ENCODE measurements at places on chromosomes 2 and 18. TPM values are rescaled to one million over a fixed set of nuclear protein-coding genes. Genes with fewer than 3 reads are reported as not detected.
A peak's percentile ranks its signal among the peaks of the same experiment; 100 is the strongest.

DNA sequence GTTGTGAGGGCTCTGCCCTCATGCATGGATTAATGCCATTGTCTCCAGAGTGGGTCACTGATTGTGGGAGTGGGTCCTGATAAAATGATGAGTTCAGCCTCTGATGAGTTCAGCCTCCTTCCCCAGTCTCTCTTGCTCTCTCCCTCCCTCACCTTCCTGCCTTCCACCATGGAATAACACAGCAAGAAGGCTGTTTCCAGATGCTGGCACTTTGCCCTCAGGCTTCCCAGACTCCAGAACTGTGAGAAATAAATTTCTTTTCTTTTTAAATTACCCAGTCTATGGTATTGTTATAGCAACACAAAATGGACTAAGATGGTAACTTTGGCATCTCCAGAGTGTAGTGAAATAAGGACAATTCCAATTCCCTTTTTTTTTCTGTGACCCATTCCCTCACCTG, 47.1 kb upstream of the MAP4K3 start:
- no peak for DNase-seq

- no peak for DNase-seq
These were observed 165.4 kb downstream of the CAPN13 start for GRCh38 chr2:30641765-30642345.

DNA sequence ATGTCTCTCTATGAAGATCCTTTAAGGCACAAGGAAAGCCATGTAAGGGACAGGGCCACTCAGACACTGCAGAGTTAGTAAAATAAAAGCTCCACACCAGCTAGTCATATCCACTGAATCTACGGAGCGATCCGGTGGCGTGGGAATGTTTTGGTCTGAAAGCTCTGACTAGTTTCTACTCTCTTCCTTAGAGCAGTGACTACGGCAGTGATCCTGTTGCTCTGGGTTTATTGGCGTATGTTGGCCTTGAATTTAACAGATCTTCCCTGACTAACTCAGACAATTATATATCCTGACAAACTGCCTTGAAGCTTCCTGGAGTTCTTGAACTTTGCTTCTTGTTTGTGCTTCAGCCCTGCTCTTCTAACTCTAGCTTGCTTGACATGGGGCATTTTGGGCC, 115.3 kb upstream of the FZD5 start:
- no peak for DNase-seq

DNA sequence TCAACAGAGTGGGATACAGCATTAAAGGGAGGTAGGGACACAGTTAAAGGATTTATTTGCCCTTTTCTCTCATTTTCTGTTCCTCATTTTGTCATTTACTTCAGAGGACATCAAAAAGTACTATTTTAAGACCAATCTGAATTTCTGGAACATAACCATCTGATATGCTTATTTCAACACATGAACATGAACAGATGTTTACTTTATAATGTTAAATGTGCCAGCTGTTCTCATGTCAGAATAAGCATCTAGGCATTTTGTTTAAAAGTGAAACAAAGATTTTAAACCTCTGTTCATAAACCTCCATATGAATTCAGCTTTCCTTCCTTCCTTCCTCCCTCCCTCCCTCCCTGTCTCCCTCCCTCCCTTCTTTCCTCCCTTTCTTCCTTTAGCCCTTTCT, 677.7 kb downstream of the CNTNAP5 start:
- DNase-seq, result no peak

OTX1 gene
- 0.20 TPM for polyA plus RNA-seq

GRCh38 chr18:8943900-8944870, 158.3 kb upstream of the NDUFV2 start:
- no peak for DNase-seq

DNA sequence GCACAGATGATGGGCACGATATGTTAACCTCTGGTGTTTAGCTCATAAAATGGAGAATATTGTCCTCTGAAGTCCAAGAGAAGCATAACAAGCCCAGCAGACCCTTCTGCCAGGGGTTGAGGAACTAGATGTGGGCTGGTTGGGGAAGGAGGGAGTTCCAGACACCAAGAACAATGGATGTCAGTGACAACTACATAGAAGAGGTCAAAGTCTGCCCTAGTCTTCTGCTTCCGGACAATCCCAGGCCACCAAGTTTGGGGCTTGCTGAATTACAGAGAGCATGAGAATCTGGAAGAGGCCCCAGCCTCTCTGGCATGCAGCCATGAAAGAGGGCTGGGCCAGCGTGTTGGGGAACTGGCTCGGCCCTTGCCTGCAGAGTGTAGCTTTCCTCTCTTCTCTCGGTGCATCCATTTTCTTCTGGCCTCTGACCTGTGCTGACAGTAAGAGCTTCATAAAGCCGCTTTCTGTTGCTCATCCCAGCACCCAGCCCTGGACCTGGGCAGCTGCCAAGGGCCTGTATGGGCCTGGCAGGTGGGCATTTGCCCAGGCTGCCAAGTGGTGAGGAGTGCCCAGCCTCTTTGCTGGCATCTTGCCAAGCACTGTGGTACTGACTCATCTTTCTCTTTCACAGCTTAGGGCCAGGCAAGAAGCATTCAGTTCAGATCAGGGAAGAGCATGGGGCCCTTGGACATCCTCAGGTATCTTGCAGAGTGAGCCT, 14.6 kb upstream of the LAPTM4A start:
- peak; percentile 67 for DNase-seq

DNA sequence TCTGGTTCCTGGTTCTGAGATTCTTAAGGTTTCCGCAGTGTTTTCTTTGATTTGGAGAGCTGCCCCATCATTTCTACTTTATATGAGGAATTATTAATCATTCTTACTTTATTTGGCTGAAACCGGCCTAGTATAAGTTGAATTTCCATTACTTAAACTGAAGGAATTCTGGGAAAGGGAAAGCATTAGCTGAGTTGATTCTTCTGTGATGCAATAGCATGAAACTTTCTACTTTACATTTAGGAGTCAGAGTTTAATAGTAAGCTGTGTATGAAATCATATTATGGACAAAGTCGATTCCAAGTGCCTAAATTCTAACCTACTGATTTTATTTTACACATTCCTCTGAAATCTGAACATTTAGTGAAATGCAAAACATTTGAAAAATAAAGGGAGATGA, 1269.7 kb upstream of the ZEB2 start:
- no peak for DNase-seq

All from SK-N-SH (cell line).